Left lobe of liver (tissue), 2 donors: ENCODE measurements at places on chromosomes 2 and 18. TPM values are rescaled to one million over a fixed set of nuclear protein-coding genes. Genes with fewer than 3 reads are reported as not detected.

DNA sequence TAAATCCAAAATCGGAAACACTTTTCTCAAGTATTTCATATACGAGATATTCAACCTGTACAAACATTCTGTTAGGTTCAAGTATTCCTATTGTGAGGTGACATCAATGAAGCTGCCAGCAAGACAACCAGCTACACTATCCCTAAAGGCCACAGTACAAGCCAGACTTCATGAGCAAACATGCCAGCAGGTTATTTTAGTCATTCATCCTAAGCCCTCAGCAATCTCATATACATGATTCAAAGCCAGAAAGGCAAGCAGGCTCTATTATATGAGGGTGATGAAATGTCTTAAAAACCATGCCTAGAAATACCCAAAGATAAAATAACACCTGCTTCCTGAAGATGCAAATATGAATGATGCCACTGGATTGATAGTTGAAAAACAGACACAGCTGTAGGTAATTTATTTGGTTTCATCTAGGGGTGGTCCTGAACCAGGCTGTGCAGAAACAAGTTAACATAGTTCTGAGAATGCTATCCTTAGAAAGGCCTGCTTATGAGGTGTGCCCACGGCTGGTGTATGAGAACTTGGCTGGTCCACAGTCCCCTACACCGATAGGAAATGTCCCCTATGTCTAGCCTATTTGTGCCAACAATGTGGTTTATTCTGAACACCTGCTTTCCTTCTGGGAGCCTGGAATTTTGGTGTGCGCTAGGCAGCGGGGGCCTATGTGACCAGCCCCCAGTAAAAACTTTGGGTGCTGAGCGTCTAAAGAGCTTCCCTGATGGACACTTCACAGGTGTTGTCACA, 48.2 kb upstream of the KIDINS220 start:
- no peak for DNase-seq

DNA sequence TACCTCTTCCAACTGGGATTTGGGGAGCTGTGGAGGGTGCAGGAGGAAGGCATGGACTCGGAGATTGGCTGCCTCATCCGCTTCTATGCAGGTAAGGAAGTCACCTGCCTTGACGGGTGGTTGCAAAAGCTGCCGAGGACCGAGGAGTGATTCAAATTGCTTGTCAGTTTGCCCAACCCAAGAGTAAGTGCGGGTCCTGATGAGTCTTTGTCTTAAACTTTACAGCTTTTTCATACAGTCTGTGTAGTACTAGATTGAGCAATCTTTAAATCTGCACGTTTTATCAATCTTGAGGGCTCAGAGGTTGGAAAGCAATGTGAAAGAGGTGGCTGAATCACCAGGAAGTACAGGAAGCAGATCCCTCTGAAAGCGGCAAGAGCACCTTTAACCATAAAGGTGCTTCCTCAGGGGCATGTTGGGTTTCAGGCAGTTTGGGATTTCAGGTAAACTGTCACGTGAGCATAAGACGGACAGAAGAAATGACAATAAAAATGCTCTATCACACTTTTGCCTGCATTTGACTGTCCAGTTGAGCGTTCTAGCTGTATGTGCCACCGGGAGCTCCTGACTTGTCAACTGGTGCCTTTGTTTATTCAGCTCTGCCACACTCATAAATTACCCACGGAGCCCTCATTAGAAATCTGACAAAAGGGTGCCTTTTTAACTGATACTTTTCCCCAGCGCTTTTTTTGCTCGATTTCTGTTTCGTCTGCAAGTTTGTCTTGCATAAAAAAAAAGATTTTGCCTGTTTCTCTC, 2.0 kb downstream of the PHLPP1 start:
- DNase-seq: peak; percentile 61

DNA sequence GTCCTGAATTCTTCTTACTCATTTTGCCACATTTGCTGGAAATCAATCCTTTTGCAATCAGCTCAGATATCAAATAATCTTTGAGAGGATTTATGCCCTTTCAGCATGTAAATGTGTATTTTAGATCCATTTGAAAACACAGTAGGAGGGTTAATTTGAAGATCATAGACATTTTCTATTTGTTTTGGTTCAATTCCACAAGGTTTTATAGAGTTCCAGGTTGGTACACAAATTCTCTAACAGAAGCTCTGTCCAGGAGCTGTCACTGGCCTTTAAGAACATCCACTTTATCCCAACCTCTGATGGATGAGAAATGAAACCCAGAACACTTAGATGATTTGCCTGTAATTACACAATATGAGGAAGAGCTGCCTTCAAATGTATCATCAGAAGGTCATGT, 157.3 kb upstream of the CHAC2 start:
- no peak for DNase-seq

- no peak for DNase-seq
Observed at GRCh38 chr2:216149741-216150140, 40.6 kb downstream of the XRCC5 start.

DNA sequence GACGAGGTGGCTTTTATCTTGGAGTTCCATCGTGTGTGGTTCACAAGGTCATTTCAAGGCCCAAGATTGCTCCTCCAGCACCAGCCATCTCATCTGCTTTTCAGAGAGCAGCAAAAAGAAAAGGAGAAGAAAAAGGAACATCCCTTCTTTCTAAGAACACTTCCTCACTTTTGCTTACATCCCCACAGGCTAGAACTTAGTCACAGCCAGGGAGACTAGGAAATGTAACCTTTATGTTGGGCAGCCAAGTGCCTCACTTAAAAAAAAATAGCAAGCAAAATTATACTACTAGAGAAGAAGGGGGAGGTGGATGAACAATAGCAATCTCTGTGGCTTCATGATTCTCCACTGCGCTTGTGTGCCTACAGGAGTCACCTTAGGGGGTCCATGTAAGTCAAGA, 141.8 kb downstream of the SMAD2 start:
- DNase-seq: no peak

DNA sequence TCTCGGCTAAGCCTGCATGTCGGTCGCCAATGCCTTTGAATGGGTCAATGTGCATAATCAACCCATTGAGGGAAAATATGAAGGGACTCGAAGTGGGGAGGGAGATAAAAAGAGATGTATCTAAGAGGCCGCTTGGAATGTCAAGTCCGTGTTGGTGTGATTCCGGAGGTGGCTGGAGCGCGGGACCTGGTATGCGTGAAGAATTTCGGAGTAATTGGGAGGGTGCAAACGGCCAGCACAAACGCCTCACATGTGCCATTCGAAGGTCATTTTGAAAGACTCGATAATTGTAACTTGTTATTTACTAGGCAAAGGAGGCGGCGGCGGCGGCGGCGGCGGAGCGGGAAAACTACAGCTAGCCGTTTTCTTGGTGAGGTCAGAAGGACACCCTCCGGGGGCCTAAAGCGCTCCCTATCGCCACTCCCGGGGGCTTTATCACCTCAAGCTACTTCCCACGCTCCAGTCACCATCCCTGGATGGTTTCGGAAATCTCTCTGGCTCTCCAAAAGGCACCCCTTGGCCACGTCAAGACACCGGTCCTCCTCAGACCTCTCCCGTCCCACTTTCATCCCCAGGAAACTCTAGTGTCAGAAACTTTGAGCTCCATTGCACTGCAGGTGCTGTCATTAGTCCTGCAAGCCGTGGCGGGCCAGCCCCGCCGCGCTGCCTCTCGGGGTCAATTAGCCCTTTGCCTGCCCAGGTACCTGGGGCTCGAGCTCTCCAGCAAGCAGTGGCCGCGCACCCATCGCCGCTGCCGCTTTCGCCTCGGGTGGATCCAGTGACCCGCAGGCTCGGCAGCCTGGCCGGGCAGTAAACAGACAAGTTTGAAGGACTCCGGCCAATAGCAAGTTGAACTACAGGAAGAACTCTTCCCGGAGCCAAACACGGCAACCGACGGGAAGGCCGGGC, 1.5 kb downstream of the ERBB4 start:
- peak; percentile 55 for DNase-seq

- no peak for DNase-seq
Observed at GRCh38 chr2:150639383-150639782, 151.9 kb upstream of the RND3 start.

DNA sequence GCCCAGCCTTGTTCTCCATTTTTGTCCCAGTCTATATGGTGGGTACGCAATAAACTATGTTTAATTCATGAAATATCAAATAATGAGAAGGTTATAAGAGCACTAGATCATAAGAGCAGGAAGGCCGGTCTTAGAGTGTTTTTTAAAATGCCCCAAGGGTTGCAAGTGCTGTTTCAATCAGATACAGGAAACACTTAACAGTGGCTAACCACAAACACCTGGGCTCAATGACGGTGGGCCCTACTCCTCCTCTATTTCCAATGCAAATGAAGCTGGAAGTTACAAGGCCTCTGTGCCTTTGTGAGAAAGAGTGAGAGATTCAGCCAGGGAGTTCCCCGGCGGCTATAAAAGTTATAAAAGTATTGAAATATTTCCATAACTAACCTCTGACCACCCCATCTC, 18.9 kb upstream of the WDR33 start:
- DNase-seq: no peak

- DNase-seq: no peak
Observed at GRCh38 chr18:38402509-38402908, 836.9 kb upstream of the CELF4 start.

GRCh38 chr2:142307086-142307485, 176.3 kb upstream of the LRP1B start:
- no peak for DNase-seq

DNA sequence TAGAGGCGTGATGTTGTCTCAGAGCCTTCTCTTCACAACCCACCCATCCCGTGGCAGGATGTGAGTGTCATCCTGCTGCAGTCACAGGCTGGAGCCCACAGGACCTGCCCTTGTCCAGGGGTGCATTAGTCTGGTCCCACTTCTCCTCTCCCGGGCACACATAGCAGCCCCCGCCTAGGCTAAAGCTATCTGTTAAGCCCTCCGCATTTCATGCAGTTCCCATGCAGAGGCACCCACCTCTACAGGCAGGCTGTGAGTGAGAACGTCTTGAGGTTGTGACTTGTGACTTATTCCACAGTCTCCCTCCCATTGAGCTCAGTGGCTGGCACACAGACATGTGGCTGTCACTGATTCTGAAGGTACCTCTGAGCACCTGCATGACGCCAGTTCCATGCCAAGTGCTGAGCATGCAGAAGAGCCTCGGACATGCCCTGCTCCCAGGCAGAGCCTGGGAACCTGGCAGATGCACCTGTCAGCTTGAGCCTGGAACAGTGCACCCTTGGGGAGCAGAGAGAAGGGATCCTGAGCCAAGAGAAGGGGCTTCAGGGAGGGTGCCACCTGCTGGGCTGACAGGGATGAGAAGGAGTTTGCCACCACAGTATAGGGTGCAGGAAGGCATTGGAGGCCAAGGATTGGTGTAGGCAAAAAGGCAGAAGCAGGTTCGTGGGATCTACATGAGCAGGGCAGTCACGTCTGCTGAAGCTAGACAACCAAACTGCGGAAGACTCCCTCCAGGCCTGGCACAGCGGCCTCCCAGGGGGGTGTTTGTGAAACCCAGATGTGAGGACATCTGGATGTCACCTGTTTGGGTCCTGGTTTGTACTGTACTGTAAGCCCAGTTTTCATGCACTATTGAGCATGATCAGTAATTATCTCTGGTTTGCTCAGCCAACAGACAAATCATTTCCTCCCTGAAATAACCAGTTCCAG, 213.6 kb downstream of the GLI2 start:
- no peak for DNase-seq

- DNase-seq: no peak
Observed at GRCh38 chr18:79784071-79784913, 13.4 kb upstream of the KCNG2 start.

GRCh38 chr18:73973972-73974371, 173.7 kb downstream of the FBXO15 start:
- DNase-seq: no peak

- no peak for DNase-seq
Observed at GRCh38 chr18:39969803-39970494, 1985.1 kb upstream of the PIK3C3 start.

DNA sequence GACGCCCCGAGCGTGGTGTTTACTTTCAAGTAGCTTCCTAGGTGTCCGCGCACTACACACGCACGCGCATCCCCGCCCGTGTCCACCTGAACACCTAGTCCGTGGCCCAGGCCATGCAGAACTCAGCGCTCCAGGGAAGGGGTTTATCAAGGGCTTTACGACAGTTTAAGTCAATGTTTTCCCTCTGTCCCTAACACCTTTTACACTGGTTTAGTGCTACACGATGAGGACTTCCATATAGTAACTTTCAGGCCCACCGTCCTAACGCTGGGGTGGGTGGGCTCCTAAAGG, 1.4 kb upstream of the BCL2 start:
- DNase-seq: no peak

Gene PSD4
- 60.3 TPM for total RNA-seq

Gene ALPI
- total RNA-seq: not detected

Gene KLHL14
- total RNA-seq: not detected

Gene GNLY
- 0.68 TPM for total RNA-seq

Gene CCDC148
- 0.18 TPM for total RNA-seq

Gene ZC3H6
- 3.7 TPM for total RNA-seq
